ENCODE measurements at places on chromosomes 1 and 21.

DNA sequence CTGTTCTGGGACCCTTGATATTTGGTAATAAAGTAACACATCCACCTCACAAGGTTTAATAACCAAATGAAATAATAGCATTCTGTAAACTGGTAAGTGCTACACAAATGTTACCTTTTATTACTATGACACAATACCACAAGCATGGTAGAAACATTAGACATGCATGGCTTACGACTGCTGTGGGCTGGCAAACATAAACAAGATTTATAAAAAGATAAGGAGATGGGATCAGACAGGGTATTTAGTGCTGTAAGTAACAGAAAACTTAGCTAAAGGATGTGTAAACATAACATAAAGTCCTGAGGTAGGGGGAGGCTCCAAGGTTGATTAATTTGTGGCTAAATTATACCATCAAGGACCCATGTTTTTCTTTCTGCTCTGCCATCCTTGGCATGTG is 212.6 kb downstream of the BARHL2 start:
- no peak for DNase-seq

DNA sequence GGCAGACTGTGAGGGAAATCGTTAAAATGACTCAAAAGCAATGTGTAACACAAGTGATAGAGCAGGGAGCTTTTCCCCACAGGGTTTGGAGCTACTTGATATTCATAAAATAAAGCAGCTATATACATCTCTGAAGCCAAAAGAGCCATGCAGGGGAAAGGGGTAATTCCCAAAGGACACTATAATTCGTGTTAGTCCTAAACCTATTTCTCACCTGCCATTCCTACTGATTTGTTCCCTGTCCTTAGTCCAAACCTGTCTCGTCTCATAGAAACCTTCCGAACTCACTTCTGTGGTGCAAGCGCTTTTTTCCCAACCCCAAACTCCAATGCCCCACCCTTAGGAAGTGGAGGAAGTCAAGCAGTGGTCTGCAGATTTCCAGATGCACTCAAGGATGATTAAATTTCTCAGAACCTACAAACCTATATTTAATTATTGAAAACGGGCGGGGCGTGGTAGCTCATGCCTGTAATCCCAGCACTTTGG is 946 bp upstream of the HNRNPR start:
- DNase-seq, result no peak

GRCh38 chr1:59898927-59899326 is 27.6 kb downstream of the CYP2J2 start:
- no peak for DNase-seq

DNA sequence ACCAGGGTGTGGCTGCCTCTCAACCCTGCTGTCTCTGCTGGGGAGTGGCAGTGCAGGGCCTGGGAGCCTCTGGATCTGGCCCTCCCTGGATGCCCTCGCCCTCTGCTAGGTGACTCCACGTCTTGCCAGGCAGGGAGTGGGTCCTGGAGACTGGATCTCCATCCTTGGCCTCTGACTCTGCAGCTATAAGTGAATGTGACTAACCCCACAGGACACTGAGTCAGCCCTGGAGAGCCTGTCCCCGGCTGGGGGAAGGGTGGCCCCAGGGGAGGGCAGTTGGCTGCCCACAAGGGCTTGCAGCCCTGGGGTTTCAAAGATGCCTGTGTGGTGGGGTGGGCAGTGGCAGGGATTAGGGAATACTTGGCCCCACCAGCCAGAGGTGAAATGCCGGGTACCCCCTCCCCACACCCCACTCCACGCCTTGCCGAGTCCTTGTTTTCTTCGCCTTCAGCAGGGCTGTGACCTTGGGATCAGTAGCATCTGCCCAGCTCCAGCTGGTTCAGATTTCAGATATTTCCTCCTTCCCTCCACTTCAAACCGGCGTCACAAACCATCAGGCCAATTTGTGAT is 1.9 kb upstream of the MYBPH start:
- no peak for DNase-seq

GRCh38 chr1:206022766-206023165 is 929 bp downstream of the CTSE start:
- DNase-seq, result no peak

GRCh38 chr1:246067432-246068216 is 439.5 kb downstream of the SMYD3 start:
- no peak for DNase-seq

DNA sequence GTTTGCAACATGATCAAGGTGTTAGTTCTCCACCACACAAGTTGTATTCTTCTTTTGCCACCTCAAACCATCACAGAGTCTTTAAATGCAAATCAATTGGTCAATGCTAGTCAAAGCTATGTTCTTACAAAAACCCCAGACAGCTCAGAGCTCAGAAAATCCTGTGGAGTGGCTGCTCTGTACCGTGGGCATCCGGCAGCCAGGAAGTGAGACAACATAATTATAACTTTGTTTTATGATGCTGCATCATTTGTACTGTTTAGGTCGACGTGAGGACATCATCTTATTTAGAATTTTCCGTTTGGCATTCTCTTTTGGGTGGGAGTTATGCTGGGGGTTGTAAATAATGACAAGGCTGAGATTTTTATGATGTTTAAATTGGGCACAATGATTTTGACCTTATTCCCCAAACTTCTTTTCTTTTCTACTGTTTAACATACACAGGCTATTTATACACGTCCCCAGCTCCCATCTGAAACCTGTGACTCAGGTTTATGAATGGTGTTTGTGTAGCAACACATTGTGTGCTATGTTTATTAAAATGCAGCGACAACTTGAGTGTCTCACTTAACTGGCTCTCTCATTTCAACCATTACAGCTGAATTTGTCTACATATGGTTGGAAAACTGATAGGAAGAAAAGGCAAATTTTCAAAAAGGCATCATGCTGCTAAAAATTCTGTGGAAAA is 124.0 kb downstream of the CNIH3 start:
- DNase-seq, result no peak

GRCh38 chr1:6574025-6574620 is 5.7 kb upstream of the ZBTB48 start:
- no peak for DNase-seq

- peak; percentile 51 for DNase-seq
Measured at GRCh38 chr1:236282425-236282716, 613 bp upstream of the ERO1B start.

DNA sequence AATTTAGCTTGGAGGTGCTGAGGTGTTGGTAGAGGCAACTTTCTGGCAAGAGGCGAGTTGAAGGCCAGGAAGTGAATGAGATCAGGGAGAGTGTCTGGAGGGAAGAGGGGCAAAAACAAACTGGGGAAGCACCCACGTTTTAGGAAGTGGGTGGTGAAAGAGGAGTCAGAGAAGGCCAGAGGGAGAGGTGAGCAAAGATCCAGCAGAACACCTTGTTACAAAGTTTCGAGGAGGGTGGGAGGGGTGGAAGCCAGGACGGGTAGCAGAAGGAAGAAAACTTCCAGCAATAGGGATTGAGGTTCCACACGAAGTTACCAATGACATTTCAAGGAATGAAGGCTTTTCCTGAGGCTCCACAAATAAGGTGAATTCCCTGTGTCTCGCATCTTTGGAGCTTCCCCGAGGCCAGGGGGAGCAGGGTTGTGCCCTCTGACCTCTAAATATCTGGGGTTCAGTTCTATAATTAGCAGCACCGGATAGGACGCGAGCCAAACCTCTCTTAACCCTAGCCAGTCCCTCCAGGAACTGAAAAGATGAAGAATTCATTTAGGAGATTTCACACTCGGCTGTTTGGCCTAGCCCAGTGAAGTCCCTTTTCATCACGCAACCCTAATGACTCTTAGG is 578 bp upstream of the SESN2 start:
- DNase-seq, result no peak

DNA sequence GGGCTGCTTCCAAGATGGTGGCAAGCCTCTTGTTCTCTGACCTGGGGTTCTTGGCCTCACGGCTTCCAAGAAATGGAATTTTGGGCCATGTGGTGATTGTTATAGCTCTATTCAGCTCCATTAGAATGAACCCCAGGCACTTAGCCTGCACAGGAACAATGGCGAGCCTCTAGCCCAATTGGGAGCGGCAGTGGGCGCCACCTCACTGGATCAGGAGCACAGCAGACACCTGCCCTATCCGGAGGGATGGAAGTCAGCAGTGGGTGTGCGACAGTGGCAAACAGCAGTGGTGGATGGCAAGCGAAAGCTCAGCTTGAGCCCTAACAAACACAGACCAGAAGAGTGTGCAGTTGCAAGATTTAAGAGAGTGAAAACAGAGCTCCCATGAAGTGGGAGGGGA is 230.9 kb downstream of the GPR52 start:
- no peak for DNase-seq

GRCh38 chr1:55716610-55717009 is 501.4 kb upstream of the USP24 start:
- no peak for DNase-seq

- DNase-seq, result peak; percentile 62
Measured at GRCh38 chr1:166489670-166490436, 323.1 kb upstream of the FAM78B start.

- peak; percentile 78 for DNase-seq
Measured at GRCh38 chr1:235999259-235999925, 65.5 kb downstream of the NID1 start.

GRCh38 chr1:65068202-65069010 is 79.6 kb upstream of the AK4 start:
- peak; percentile 36 for DNase-seq

GRCh38 chr1:112061056-112061455 is 71.6 kb upstream of the KCND3 start:
- DNase-seq, result no peak

DNA sequence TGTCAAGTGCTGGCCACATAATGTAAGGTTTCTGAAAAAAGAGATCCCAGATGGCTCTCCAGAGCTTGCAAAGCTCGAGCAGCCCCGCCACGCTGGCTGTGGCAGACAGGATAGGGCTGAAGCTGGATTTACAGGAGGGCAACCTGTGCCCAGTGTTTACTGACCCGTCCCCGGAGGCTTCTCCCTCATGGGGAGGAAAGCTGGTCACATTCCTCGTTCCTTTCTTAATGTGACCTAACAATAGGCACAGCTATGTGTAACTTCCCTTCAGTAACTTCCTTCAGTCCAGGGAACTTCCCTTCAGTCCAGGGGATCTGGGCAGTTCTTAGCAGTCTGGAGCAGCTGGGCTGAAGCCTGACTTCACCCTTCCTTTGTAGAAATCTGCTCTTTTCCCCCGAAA is 7.7 kb downstream of the SLFNL1 start:
- DNase-seq, result no peak

DNA sequence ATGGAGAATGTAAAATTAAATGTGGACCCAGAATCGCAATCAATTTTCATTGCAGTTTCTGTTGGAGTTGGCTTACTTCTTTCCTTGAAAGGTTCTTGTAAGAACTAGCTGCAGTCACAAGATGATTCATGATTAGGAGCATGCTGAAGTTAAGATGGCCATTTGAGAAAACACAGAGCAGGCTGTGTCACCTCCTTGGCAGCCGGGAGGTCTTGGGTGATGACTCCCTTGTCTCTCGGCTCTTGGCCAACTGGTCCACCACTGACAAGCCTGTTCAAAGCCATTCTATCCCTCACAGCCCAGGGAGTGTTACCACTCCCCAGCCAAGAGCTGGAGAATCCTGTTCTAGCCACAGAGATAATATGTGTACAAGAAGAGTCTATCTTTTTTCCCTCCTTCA is 40.6 kb downstream of the OPTC start:
- no peak for DNase-seq

DNA sequence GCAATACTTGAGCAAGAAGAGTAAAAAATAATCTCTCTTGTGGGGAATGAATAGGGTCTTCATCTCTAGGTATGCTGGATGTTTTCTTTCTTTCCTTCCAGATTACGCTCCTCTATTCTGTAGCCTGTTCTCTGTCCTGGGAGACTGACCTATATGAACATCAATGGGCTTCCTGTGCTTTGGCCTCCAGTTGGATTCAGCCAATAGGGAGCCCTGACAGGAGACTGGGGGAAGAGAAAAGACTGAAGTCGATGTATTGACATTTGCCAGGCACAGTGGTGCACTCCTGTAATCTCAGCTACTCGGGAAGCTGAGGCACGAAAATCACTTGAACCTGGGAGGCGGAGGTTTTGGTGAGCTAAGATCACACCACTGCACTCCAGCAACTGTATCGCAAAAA is 17.6 kb downstream of the SEMA6C start:
- DNase-seq, result no peak

GRCh38 chr1:109959974-109960744 is 24.4 kb upstream of the AHCYL1 start:
- DNase-seq, result no peak

DNA sequence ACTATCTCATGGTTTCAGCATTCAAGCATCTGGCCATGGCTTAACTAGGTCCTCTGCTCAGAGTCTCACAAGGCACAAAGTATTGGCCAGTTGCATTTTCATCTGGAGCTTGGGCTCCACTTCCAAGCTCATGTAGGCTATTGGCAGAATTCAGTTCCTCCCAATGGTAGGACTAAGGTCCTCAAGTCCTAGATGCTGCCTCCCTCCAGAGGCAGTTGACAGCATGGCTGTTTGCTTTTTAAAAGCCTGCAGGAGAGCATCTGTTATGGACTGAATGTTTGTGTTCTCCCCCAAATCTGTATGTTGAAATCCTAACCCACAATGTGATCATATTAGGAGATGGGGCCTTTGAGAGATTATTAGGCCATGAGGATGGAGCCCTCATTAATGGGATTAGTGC is 38.0 kb upstream of the HLX start:
- no peak for DNase-seq

GRCh38 chr1:54309631-54310366 is 96.4 kb downstream of the SSBP3 start:
- DNase-seq, result no peak

- no peak for DNase-seq
Measured at GRCh38 chr1:66413136-66413837, 120.7 kb upstream of the SGIP1 start.

- no peak for DNase-seq
Measured at GRCh38 chr1:211640301-211640630, 35.2 kb downstream of the NEK2 start.

DNA sequence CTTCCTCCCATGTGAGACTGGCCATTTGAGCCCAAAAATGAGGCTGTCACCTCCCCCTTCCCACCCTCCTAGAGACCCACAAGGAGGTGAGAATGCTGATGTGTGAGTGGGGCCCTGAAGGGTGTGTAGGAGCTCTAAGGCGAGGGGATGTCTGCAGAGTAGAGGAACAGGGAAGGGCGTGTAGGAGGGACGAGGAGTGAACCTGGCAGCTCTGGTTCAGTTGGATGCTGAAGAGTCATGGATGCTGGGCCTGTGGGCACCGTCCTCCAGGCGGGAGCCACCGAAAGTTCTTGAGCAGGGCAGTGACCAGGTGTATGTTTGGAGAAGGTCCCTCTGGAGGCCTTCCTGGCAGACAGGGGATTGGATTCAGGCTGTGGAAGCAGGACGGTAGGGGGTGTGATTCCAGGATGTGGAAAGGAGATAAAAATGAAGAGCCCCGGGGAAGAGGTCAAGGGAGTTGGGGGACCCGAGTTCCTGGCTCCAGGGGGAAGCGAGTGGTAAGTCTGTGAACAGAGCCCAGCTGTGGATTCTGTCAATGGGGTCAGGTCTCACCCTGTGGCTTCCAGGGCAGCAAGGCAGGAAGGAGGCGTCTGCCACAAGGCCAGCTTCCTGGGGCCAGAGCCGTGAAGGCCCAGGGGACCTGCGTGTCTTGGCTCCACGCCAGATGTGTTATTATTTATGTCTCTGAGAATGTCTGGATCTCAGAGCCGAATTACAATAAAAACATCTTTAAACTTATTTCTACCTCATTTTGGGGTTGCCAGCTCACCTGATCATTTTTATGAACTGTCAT is 7.9 kb downstream of the SAMD11 start:
- DNase-seq, result no peak

All from stimulated activated CD4-positive, alpha-beta T cell treated with anti-CD3 and anti-CD28 coated beads, Interleukin-15, amount 100 ng/mL, for 24 hours (primary cell).